ENCODE measurements at places on chromosomes 11 and 22.

DNA sequence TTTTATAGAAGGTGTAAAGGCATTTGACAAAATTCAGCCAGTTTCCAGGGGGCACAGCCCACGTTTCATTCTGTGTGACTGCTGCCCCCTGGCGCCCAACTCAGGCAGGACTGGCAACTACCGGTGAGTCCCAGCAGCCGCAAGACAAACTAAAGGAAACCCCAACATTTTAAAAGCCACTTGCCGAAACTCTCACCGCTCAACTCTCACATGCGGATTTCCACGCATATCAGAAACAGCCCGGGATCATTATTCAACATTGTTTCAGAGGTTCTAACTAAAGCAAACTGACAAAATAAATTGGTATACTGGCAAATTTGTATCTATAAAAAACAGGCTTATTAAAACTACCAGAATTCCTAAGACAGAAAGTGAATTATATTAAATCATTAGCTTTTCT lies 48.2 kb downstream of the MORC2 start:
- DNase-seq = peak; percentile 89

DNA sequence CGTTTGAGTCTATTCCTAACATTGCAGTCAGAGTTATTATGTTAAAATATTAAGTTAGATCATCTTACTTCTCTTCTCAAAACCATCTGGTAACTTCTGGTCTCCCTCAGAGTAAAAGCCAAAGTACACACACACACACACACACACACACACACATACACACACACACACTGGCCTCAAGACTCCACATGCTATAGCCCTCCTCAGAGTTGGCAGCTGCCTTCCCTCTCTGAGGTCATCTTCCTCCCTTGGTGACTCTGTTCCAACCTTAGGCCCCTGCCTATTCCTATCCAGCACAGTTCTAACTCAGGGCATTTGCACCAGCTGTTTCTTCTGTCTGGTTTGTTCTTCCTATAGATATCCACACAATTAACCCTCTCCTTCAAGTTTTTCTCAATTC lies 272.0 kb upstream of the SESN3 start:
- DNase-seq = no peak

- DNase-seq = no peak
Measured at GRCh38 chr11:64338716-64339115, 1.3 kb upstream of the CCDC88B start.

DNA sequence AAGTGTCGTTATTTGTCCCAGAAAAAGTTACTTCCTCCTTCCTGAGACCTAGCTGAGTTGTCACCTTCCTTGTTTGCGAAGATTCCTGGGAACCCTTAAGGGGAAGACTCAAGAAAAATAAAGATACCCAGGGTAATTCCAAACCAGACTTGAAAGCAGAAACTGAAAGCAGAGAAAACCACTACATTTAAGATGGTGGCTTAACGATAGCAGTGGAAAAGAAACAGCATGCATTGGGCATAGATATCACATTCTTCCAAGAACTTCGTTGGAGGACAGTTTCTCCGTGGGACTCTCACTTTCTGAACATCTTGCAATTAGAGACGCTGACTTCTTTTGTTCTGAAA lies 89.1 kb downstream of the FAM76B start:
- DNase-seq = no peak

DNA sequence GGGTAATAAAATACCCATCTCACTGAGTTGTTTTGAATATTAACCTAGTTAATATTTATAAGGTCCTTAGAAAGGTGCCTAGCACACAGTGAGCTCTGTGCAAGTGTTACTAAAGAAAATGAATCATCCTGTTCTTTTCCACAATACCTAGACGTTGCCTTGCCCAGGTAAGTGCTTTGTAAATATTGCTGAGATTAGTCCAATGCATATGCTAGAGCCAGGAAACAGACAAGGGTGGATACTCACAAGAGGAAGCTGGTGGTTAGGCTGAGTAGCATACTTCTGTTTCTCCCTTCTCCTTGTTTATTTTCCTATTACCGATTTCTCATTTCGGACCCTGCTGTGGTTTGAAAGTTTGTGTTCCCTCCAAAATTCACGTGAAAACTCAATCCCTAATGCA lies 58.1 kb upstream of the BARX2 start:
- DNase-seq = no peak

- DNase-seq = no peak
Measured at GRCh38 chr22:45638834-45639746, 32.5 kb upstream of the ATXN10 start.

DNA sequence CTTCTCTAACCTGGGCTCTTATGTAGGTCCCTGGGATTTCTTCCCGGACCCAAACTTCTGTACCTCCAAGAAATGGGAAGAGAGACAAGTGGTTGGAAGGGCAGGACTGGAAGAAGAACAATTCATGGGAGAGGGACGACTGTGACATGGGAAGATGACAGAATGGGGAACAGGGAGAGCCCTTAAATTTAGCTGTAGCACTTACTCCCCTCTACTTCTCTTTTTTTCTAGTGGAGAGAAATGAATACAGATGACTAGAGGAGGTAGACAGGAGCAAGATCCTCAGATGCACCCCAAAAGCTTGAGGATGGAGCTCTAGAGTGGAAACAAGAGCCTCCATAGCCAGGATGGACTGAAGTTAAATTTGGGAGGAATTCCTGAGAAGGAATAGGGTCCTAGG lies 2.3 kb downstream of the RHOG start:
- no peak for DNase-seq

GRCh38 chr11:106998916-106999188 lies 19.4 kb downstream of the GUCY1A2 start:
- DNase-seq = no peak

- peak; percentile 28 for DNase-seq
Measured at GRCh38 chr11:99069856-99070444, 49.2 kb downstream of the CNTN5 start.

GRCh38 chr11:126105022-126105747 lies 42.5 kb upstream of the CDON start:
- DNase-seq = peak; percentile 67

GRCh38 chr11:15575409-15575808 lies 460.7 kb downstream of the INSC start:
- no peak for DNase-seq

GRCh38 chr11:83545494-83546260 lies 259.5 kb upstream of the CCDC90B start:
- peak; percentile 34 for DNase-seq

GRCh38 chr11:123628936-123629683 lies 25.3 kb downstream of the SCN3B start:
- DNase-seq = no peak

DNA sequence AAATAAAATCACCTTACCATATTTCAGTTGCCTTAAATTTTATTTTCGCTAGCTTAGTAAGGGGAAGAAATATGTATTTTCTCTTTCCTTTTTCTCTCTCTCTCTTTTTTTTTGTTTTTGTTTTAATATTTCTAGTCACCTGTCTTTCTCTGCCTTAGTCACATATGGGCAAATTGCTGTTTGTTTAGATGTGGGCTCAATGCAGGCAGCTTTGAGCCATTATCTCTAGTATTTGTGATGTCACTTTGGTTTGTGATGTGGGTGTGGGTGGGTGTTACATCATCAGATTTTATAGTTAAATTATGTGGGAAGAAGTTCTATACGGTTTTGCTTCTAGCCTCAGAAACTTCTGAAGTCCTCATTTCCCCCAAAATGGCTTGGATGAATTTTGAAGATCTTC lies at the start of gene C22orf31:
C22orf31 (minus strand) TSS at position 59 of the 400 bp plus-strand sequence; CDS start at position 20, 39 bp downstream.
- no peak for DNase-seq

GRCh38 chr11:75773595-75774353 lies 5.2 kb downstream of the DGAT2 start:
- no peak for DNase-seq

DNA sequence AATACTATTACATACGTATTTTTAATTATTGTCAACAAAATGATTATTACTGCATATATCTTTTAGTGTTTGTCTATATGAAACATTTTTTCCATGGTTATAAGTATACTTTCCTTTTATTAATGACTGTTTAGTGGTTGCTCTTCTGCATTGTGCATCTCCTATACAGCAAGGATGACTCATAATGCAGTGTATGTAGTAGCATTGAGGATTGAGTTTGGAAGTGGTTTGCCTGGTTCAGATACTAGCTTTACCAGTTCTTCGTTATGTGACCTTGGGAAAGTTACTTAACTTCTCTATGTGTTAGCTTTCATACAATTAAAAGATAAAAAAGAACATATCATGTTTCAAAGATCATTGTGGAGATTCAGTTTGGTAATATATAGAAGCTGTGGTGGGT lies 44.1 kb downstream of the CHORDC1 start:
- DNase-seq = no peak

DNA sequence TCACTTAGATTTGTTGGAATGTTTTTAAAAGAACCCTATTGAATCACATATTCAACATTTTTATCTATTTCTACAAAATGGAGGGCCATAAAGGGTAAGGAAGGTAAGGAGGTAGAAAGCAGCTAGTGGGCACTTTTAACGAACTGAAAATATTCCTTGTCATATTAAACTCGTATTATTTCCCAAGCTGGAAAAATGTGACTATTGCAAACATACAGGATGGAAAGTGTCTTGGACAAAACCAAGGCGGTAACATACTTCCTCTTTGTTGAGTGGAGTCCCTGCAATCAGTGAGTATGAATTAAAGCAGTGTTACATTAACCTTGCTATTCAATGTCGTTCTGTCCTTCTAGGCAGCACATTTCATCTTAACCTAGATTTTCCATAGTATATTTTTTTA lies 165.6 kb downstream of the RCN1 start:
- no peak for DNase-seq

- DNase-seq = no peak
Measured at GRCh38 chr22:32622004-32622743, 147.6 kb downstream of the FBXO7 start.

DNA sequence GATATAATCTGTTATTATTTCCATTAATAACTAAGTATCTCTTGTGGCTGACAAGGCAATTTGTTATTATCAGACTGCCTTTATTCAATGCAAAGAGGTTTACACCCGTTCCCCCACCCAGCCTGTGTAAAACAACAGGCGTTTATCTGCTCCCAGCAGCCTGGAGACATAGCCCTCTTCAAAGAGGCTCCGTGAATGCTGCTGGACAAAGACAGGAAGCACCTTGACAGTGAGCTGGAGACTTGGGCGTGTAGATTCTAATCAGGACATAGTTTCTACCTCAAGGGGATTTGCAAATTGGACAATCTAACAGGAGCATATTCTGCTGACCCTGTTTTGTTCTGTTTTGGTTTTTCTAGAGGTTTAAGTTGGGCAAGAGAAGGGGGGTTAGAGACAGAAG lies 733.0 kb upstream of the KIRREL3 start:
- DNase-seq = no peak

GRCh38 chr11:120128392-120129119 lies 9.4 kb downstream of the TRIM29 start:
- peak; percentile 68 for DNase-seq

- no peak for DNase-seq
Measured at GRCh38 chr11:76637491-76638269, 32.9 kb downstream of the LRRC32 start.

DNA sequence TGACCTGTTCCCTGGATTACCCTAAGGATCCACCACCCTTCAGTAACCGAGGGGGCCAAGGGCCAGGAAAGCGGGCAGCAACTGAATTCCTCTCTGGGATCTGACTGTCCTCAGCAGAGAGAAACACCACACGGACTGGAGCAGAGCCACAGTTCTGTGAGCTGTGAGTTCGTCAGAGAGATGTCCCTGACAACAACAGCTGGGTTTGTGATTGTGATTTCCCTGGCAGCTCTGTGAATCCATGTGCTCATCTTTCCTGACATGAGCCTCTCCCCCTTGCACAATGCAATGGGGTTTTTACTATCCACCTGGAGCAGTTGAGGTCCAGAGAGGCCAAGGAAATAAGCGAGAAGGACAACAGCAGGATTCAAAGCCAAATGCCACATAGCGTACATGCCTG lies 69.4 kb upstream of the AMPD3 start:
- DNase-seq = no peak

DNA sequence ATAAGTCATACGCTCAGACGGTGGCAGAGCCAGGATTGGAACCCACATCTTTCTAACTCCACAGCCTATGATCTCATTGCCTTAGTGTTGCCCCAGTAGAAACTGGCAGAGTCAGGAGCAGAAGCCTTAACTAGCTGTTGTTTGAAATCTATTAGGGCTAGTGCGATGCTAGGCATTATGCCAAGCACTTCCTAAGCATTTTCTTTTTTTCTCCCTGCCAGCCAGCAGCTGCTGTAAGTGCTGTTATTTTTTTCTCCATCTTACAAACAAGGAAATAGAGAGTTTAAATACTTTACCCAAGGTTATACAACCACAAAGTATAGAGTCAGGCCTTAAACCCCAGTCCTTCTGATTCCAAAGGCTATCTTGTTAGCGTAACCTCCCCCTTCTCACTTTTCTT lies 161.0 kb upstream of the SORL1-AS1 start:
- DNase-seq = no peak

DNA sequence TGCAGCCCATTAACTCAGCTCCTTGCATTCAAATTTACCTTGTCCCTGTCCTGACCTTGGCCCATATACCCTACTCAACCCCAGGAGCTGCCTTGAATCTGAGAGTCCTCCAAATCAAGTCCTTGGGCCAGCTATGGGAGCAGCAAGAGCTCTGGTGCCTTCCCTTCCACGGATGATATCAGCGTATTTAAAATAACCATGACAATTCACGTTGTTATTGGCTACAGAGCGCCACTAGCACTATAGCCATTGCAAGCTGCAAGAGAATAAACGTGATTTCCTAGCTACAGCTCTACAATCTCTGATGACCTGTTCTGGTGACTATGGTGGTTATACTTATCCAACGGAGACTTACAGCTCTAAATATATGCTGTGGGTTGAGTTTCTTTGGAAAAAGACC lies 357.8 kb downstream of the LARGE1 start:
- DNase-seq = no peak

DNA sequence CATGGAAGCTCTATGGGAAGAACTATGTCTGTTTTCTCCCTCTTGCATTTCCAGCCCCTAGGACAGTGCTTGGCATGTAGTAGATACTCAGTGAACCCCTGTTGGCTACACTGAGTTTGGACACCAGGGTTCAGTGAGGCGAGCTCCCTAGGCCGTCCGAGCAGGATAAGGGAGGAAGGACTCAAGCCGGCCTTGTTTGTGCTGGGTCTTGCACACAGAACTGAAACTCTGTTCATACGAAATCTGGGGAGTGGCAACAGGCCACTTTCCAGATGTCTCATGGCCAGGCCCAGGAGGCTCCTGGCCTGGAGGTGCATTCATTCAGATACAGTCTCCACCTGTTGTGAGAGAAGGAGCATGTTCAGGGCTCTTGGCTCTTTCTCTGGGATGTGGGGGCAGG lies 23.6 kb upstream of the LMO1 start:
- no peak for DNase-seq

- DNase-seq = peak; percentile 14
Measured at GRCh38 chr11:67303835-67304411, 593 bp downstream of the SSH3 start.
